Stimulated activated CD8-positive, alpha-beta memory T cell treated with anti-CD3 and anti-CD28 coated beads, Interleukin-2, amount 100 ng/mL, for 48 hours (primary cell): ENCODE measurements at places on chromosomes 6 and 20.

- DNase-seq: no peak
Measured at GRCh38 chr6:12032783-12033573, 20.9 kb downstream of the HIVEP1 start.

DNA sequence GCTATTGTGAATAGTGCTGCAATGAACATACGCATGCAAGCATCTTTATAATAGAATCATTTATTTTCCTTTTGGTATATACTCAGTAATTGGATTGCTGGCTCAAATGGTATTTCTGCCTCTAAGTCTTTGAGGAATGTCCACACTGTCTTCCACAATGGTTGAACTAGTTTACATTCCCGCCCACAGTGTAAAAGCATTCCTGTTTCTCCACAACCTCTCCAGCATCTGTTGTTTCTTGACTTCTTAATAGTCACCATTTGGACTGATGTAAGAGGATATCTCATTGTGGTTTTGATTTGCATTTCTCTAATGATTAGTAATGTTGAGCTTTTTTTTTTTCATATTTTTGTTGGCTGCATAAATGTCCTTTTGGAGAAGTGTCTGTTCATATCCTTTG is 208.7 kb downstream of the PHF3 start:
- DNase-seq: no peak

DNA sequence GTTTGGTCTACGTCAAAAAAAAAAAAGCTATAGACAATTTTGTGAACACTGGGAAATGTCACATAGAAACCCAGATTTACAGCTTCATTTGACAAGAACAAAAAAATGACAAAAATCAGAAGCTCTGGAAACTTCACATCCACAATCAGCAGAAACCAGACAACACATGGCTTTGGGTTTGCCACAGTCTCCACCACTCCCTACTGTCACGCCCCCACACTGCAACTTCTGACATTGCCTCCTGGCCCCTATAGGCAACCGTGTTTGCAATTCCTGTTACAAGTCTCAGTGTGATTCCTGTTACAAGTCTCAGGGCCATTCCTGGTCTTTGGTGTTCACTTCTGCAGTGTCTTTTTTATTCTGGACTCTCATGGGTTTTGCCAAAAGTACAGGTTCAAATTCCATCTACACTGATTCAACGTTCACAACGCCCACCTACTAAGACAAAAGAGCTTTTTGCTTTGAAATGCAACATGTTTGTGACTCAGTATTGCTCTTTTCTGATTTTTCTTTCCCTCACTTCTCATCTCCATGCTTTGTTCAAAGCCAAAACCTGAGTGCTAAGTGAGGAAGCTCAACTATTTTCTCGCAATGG is 12.0 kb downstream of the CNKSR3 start:
- DNase-seq: no peak

GRCh38 chr6:170093658-170094596 is 197.0 kb downstream of the DLL1 start:
- no peak for DNase-seq

DNA sequence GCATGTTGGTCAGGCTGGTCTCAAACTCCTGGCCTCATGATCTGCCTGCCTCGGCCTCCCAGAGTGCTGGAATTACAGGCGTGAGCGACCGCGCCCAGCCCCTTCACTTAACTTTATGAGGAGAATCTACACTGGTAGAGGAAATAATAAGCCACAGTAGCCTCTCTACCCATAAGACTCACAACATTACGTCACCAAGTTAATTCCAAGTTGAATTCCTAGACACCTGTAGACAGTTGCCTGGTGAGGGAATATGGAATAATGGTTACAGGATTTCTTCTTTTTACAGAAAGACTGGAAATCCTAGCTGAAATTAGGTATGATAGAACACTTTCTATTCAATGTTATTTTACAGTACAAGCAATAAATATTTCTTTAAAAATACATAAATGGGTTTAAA is 854.5 kb upstream of the EYS start:
- no peak for DNase-seq

GRCh38 chr20:32249030-32249738 is 28.3 kb upstream of the KIF3B start:
- DNase-seq: no peak

DNA sequence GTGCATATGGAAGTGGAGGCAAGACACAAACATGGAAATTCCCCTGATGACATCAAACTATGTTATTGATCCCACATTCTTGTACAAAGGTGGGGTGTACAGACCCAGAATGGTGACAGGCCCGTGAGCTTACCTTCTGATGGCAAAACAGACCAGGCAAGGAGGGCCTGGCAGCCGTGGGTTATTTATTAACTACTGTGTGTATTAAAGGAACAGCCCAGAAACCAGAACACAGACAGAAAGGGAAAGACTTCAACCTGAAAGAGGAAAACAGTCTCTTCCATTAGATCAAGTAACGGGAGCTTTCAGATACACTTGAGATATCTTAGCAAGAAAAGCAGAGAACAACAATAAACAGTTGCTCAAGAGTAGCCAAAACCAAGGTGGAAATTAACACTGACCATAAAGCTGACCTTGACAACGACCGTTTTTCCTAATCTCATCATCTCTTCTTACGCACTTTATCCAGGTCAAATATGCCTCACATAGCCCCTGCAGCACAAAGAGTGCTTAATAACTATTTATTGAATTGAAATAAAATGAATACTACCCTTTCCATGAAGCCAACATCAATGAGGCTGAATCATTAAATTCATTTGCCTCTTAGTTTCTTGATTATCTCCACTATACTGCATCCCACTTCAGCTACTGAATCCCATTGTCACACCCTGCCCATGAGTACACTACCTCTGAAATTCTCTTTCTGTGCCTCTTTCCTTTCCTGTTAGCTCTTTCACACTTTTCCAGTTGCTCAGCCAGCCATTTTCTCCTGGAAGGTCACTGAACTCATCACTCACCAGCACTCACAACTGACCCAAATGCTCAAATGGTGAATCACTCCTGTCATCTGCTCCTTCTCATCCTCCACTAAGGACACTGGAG is 67.4 kb downstream of the MOXD1 start:
- no peak for DNase-seq

GRCh38 chr20:53708129-53708968 is 114.7 kb upstream of the ZNF217 start:
- DNase-seq: peak; percentile 11

DNA sequence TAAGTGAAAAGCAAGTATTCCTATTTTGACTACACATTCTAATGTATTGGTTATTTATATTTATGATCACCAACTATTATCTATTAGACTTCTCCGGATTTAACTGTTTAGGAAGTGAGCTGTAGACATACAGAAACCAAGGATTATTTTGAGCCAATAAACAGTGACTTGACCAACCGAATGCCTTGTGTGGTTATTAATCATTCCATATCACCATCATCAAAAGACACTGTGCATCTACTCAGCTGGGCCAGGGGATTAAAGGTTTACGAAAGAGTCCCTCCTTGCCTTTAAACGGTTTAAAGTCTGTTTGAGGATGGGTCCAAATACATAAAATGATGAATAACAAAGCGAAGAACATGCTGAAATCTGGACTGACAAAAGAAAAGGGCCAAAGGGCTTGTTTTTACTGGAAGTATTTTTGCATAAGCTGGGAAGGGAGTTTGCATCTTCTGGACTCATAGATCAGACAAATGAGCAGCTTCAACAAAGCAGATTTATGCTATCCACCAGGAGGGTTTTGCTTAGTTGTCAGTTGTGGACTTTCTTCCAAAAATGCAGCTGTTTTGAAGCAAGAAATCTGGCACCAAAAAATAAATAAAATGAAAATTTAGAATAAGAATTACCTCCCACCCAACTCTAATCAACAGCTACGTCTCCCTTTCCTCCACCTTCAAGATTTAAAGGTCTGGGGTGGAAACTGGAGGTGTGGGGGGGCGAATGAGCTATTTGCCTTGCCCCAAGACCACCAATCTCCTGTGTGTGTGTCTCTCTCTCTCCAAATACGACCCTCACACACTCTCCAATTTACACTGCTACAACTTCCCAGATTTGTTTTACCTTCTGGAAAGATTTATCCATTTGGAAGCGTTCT is 33.6 kb upstream of the ID4 start:
- no peak for DNase-seq

- DNase-seq: no peak
Measured at GRCh38 chr20:33970229-33970628, 23.5 kb upstream of the RALY start.

- DNase-seq: no peak
Measured at GRCh38 chr6:46784535-46784934, 8.7 kb upstream of the MEP1A start.

DNA sequence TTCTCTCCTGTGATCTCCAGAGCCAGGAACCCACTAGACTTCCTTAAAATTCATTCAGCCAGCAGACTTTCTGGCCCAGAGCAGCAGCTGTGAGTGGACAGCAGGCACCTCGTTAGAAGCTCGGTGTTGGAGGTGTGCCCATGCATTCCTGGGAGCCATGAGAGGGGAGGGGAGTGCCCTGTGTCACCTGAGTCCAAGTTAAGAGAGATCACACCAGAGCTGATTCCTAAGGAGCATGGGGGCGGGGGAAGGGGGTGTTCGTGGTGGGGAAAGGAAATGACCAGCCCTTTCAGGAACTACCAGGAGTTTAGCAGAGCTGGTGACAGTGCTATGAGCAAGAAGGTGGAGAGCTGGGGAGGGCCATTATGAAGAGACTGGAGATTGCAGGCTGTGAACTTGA is 46.9 kb downstream of the GFRA4 start:
- no peak for DNase-seq

DNA sequence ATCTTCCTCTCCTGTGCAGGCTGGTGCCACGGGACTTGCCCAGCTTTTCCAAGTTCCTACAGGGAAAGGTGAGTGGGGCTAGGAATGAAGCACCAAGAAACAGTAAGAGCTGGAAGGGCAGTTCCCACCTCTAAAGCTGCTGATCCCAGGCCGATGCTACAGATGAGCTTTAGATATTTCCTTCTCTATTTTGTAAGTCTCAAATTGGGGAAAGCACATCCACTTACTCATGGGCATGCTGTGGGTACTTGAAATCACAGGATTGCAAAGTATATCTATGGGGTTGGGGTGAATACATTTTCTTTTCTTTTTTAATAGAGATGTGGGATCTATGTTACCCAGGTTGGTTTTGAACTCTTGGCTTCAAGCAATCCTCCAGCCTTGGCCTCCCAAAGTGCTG is 3.1 kb downstream of the ZBTB2 start:
- no peak for DNase-seq

DNA sequence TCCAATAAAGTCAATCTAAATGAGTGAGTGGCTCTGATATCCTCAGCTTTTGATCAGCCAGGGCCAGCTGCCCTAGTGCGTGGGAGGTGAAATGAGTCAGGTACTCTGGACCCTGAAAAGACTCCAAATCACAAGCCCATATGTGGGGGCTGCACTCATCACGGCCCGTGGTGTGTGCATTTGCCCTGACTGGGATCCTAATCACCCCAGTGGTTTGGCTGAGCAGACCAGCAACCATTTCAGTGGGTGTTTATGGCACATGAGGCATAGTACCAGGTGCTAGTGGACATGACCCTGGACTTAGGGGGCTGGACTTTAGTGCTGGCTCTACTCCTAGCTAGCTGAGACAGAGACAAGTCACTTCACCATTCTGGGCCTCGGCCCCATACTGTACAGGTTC is 39.4 kb downstream of the SCML4 start:
- peak; percentile 27 for DNase-seq

DNA sequence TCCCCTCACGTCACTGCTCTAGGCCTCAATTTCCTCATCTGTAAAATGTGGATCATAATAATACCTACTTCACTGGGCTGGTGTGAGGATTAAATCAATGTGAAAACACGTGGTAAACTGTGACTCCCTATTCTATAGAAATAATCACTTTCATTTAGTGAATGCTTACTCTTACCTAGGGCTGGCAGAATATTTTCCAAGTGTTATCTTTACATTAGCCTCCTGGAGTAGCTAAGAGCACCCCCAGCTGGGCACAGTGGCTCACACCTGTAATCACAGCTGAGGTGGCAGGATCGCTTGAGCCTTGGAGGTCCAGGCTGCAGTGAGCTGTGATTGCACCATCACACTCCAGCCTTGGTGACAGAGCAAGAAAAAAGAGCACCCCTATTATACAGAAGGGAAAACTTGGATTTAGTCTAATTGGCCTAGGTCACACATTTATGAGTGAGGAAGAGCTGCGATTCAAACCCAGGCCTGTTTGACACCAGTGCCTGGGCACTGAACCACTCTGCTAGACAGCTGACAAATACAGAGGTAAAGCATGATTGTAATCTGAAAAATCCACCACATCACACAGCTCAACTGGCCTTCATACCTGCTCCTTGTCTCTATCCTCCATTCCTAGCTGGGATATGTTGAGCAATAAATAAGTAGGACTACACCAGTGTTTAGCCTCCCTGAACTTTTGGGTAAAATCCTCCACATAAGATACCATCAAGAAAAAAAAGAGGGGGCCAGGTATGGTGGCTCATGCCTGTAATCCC is 1.4 kb upstream of the SNTA1 start:
- no peak for DNase-seq

DNA sequence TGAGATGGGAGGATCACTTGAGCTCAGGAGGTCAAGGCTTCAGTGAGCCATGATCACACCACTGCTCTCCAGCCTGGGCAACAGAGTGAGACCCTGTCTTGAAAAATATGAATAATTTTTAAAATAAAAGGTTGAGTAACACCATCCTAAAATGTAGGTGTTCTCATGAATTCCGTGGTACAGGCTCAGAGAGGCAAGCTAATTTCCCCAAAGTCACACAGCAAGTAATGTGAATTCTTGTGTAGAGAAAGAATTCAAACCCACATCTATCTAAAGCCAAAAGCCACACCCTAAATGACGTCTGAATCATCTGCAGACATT is 80.5 kb downstream of the ZNF217 start:
- no peak for DNase-seq

DNA sequence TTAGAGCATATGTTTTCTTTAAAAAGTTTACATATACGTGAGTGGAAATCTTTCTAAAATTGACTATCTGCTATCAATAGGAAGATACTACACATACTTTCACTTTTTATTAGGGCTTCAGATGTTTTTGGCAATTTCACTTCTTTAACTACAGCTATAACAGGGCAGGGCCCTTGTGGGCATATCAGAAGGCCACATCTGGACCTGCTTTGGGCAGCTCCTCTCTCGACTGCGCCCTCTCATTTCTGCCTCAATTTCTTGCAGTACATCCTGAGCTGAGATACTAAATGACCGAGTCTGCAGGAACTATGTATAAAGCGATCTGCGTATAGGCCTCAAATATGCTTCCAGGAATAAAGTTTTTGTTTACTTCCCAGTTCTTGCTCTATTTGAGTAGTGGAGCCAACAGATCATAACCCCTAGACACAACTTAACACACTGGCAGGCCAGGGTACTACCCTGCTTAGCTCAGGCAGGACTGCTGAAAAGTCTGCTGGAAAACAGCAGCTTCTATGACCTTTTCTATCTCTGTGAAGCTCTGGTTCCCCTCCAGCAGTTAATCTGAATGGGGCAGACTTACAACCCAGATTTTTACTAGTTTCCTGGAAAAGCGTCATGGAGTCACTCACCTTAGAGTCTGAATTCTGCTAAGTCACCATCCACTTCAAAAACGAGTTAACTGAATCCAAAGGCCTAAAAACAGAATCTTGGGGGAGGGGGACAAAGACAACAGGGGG is 12.7 kb downstream of the GCLC start:
- DNase-seq: no peak

GRCh38 chr6:155432293-155432692 is 23.3 kb downstream of the NOX3 start:
- no peak for DNase-seq
